ENCODE measurements at places on chromosomes 6 and 20.

DNA sequence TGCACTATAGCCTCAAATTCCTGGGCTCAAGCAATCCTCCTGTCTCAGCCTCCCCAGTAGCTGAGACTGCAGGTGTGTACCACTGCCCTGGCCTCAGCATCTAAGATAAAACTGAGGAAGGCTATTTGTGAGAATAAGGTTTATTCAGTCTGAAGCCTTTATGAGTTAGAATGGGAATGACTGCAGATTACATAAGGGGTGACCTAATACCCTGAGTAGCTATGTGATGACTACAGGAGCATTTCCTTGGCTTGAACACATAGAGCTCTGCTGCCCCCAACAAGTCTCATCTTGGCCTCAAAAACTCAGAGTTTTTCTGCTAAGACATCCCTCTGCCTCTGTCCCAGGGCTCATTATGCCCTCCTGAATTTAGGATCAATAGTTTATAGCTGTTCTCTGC lies 7.6 kb downstream of the GSS start:
- DNase-seq, result no peak

GRCh38 chr6:150195996-150196417 lies 53.2 kb downstream of the PPP1R14C start:
- DNase-seq, result no peak

DNA sequence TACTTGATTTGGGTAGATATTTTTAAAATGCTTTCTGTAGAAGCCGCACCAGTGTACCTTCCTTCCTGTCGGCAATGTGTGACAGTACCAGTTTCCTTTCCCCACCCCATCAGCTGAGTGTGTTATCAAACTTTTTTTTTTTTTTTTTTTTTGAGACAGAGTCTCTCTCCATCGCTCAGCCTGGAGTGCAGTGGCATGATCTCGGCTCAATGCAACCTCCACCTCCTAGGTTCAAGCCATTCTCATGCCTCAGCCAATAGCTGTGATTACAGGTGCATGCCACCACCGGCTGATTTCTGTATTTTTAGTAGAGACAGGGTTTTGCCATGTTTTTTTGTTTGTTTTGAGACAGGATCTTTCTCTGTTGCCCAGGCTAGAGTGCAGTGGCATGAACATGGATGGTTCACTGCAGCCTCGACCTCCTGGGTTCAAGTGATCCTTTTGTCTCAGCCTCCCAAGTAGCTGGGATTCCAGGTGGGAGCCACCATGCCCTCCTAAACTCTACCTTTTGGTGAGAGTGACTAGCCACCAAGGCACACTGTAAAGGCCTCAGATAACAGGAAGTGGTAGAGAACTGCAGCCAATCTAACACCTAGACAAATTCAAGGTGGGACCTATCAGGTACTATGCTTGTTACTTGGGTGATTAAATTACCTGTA lies 26.5 kb upstream of the ZBTB22 start:
- DNase-seq, result no peak

- no peak for DNase-seq
Observed at GRCh38 chr6:135299256-135299655, 118.1 kb downstream of the MYB start.

DNA sequence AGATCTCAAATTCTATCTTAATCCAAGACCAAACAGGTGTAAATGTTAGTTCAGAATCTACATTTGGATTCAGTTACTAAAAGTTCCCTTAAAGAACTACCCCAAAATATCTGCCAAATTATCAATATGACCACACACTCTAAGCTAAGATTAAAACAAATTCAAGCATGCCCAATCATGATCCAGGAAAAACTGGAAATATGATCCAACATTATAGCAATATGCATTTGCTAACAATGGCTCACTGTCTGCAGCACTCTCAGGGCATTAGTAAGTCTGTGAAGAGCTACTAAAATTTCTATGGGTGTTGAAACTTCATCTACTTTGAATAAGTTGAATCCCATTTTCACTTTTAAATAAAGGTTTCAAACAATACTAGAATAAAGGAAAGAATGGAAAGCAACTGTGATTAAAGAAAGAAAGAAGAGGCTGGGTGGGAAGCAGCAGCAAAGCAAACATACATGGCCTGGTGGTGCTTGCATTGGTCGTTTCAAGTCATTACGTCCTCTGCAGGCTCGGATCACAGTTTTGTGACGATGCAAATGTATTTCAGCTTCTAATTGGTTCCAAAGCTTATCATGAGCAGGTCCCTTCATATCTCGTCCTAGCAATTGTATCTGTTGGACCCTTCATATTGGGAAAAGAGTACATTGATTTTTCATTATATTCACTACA lies 29.2 kb downstream of the GOPC start:
- no peak for DNase-seq

DNA sequence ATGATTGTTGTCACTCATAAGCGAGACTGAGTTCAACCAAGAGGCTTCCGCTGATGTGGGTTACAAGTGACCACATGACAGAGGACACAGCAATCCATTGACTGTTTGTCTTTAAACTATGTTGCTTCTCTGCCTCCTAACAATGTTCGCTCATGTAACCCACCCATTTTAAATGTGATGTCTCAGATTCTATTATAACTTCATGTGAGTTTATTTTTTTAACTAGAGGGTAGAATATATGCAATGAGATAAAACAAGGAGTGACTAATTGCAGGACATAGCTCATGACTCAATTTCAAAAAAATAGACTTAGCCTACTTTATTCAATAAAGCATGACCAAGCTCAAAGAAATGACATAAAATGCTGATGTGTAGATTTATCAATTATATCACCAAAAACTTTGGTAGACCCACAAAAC lies 119.2 kb upstream of the SASH1 start:
- DNase-seq, result no peak

DNA sequence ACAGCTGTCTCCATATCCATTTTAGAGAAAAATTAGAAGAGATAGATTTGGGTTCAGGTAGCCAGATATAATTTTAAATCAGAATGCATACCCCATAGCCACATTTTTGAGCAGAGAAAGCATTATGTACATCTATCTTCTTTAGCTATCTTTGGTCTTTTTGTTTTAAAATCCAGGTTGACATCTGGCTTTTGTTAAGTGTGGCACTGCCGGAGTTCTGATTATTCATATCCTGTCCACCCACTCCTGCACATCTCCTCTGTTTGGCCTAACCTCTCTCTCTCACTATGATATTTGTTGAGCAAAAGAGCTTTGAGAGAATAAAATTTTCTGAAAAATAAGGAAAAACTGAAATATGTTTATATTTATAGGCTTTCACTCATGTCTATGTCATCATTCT lies 189.7 kb downstream of the PACRG start:
- DNase-seq, result no peak

DNA sequence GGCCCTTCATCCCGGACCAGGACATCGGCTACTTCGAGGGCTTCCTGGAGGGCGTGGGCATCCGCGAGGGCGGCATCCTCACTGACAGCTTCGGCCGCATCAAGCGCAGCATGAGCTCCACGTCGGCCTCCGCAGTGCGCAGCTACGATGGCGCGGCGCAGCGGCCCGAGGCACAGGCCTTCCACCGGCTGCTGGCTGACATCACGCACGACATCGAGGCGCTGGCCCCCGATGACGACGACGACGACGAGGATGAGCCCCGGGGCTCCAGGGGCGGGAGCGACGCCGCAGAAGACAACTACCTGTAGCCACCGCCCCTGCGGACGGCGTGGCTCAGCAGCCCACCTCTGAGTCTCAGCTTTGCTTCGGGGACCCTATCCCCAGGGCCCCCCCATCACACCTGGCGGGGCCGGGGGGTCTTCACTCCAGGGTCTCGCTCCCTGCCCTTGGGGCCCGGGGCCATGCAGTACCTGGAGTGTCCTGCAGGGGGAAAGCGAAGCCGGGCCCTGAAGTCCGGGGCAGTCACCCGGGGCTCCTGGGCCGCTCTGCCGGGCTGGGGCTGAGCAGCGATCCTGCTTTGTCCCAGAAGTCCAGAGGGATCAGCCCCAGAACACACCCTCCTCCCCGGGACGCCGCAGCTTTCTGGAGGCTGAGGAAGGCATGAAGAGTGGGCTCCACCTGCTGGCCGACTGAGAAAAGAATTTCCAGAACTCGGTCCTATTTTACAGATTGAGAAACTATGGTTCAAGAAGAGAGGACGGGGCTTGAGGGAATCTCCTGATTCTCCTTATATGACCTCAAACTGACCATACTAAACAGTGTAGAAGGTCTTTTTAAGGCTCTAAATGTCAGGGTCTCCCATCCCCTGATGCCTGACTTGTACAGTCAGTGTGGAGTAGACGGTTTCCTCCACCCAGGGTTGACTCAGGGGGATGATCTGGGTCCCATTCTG lies 20.8 kb upstream of the HCK start:
- DNase-seq, result peak; percentile 25

DNA sequence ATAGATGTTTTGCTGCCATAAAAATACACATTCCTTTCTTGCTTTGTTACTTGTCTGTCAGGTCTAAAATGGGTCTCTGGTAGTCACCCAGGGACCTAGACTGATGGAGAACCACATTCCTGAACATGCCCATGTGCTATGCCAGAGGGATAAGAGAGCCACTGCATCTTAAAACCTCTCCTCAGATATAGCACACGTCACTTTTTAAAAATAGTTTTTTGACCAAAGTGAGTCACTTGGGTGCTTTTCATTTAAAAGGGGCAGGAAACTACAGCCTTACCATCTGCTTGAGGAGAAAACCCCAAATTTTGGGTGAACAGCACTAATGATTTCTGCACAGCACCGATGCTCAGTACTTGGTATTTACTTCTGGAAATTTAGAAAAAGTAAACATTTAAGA lies 197.8 kb downstream of the OGFRL1 start:
- no peak for DNase-seq

DNA sequence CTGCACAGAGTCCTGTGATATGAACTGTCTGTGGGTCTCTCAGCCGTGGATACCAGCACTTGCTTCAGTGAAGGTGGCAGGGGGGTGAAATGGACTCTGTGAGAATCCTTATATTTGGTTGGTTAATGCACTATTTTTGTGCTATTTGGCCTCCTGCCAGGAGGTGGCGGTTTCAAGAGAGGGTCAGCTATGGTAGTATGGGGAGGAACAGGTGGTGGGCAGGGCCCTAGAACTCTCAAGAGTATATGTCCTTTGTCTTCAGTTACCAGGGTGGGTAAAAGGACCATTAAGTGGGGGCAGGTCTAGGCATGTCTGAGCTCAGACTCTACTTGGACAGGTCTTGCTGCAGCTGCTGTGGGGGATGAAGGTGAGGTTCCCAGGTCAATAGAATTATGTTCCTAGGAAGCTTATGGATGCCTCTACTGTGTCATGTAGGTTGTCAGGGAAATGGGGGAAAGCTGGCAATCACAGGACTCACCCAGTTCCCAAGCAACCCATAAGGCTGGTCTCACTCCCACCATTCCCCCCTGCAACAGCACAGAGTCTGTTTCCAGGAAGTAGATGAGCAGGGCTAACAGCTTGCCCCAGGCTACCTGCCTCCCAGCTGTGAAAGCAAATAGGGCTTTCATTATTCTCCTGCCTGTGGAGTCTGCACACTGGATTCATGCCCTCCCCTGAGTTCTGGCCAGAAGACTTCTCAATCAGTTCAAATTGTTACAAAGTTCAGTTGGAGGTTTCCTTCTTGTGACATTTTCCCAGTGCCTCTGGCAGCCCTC lies 56.8 kb upstream of the PHIP start:
- DNase-seq, result no peak

- DNase-seq, result no peak
Observed at GRCh38 chr6:6365242-6365641, 44.8 kb upstream of the F13A1 start.

- no peak for DNase-seq
Observed at GRCh38 chr20:53028337-53029007, 56.3 kb downstream of the TSHZ2 start.

GRCh38 chr6:135298455-135298854 lies 117.3 kb downstream of the MYB start:
- no peak for DNase-seq

DNA sequence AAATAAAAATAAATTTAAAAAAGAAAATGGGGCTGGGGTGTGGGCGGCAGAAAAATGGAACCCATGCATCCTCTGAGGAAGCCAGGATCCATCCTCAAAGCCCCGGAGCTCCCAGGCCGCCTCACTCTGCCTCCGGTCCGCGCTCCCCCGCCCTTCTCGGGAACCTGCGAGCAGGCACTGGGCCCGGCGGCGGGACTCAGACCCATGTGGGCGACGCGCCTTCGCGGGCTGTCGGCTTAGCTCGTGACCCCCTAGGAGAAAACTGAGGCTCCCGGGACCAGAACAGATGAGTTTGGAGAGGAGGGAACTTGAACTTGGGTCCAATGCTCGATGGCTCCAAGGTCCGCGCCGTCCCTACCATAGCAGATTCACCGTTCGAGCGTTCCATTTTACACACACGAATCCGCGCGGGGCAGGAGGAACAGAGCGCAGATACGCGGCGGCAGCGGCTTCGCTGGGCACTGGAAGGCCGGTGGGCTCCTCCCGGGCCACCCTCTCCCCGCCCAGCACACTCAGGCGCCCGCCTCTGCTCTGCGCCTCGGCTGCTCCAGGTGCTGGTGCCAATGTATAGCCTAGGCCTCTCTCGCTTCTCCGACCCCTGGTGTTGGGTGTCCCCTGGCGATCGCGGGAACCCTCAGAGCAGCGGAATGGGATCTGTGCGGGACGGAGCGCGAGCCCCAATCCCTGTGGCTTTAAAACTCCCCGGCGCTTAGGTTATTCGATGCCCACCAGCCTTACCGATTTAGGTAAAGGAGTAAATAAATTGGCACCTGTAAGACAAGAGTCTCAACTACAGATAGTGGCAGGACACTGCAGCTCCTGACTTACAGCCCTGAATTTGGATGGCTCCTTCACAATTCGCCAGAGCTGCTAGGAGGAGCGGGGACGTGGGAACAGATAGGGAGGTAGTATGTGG lies 39.2 kb downstream of the DPPA5 start:
- DNase-seq, result no peak

- no peak for DNase-seq
Observed at GRCh38 chr6:41159415-41160082, 3.4 kb downstream of the TREM2 start.

DNA sequence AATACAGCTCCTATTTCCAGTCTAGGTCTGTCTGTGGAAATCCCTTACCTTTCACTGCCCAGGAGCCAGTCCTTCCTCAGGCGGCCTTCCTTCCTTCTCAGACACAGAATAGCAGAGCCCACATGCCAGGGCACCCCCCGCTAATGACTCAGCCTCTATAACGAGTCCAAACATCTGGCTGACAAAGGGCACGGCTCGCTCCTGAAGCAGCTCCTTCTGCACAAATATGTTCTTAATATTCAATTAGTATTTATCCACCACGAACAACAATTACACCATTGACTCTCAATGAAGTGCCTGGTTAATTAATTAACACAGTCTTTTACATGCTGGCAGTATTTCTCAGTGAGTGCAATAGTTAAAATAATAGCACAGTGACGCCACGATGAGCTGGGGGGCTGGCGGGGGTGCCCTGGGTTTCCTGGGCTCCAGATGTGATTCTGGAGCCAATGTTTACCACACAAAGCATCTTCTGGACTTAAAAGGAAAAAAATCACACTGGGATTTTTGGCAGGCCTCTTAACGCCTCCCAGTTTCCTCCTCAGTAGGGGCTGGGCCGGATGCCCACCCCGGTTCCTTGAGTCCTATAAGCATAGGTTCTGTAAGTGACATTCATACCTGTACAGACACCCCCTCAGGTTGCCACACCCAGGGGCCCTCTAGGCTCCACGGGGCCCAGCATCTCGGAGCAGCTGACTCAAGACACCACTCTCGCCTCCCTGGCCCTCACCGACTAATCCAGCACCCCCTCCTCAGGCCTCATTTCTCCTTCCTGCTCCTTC lies 158.6 kb upstream of the MLN start:
- no peak for DNase-seq
